ENCODE measurements at places on chromosomes 2 and 18.

- no peak for DNase-seq
Measured at GRCh38 chr2:235532307-235532706, 38.5 kb downstream of the AGAP1 start.

- no peak for DNase-seq
Measured at GRCh38 chr2:151251012-151251411, 10.7 kb downstream of the RBM43 start.

- no peak for DNase-seq
Measured at GRCh38 chr2:29700560-29700959, 220.8 kb downstream of the ALK start.

- no peak for DNase-seq
Measured at GRCh38 chr18:60197671-60198462, 174.7 kb downstream of the MC4R start.

- no peak for DNase-seq
Measured at GRCh38 chr18:2495381-2495780, 75.9 kb downstream of the METTL4 start.

DNA sequence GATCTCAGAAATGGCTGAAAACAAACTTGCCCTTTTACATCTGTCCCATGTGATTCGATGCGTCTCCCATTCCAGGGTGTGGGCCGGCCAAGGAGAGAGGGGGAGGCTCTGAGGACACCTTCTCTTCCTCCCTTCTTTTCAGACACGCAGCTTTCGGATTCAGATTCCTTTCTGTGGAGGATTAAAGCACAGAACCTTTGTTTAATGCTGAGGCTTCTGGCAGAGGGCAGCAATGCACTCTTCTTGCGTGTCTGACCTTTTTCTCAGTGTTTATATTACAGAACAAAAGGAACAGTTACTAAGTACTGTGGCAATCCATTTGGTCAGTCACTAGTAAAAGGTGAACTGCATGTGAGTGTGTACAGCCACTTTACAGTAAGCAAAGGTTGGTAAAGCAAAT is 268.9 kb upstream of the CCDC68 start:
- DNase-seq: no peak

GRCh38 chr2:19809206-19809605 is 92.6 kb downstream of the TTC32 start:
- no peak for DNase-seq

DNA sequence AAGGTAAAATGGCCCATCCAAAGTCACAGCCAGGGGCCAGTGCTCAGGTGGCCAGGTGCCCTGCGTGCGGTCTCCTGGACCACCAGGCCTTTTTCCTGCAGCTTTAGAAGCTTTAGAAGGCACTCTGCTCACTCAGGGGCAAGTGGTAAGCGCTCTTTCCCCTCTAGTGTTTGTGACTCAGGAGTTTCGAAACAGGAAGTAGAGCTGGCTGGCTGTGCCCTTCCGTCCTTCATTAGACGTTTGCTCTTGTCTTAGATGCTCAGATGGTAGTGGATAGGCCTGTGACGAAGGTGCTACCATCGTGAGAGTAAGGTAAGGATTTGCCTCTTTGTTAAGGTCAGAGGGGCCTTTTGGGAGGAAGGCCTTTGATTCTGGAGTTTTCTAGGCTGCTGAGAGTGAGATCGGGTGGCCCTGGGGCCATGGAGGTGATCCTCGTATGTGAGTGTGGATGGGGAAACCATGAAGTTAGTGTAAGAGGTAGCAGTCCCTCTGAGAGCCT is at the start of gene CASP8:
CASP8 (plus strand) TSS at position 235 of the 499 bp plus-strand sequence. CDS start 5,951 bp downstream, outside the sequence.
- DNase-seq: no peak

GRCh38 chr2:674321-674985 is 2.8 kb downstream of the TMEM18 start:
- DNase-seq: no peak

- DNase-seq: no peak
Measured at GRCh38 chr2:237278568-237278967, 135.4 kb downstream of the COL6A3 start.

GRCh38 chr18:70190529-70190928 is 15.0 kb downstream of the RTTN start:
- no peak for DNase-seq

GRCh38 chr2:236685979-236686520 is 116.4 kb downstream of the ACKR3 start:
- DNase-seq: no peak

GRCh38 chr2:11768946-11769345 is 22.5 kb downstream of the LPIN1 start:
- no peak for DNase-seq

- no peak for DNase-seq
Measured at GRCh38 chr2:16332681-16333557, 332.7 kb downstream of the CYRIA start.

GRCh38 chr2:208122248-208122647 is 2.1 kb downstream of the CRYGD start:
- DNase-seq: no peak
